ENCODE measurements at places on chromosomes 6 and 20. TPM values are rescaled to one million over a fixed set of nuclear protein-coding genes. Genes with fewer than 3 reads are reported as not detected.

- no peak for DNase-seq
- H3K4me3 ChIP-seq: no peak overlapping the region
- no peaks in the 10 kb centered on the region for H3K4me1 ChIP-seq
- no peaks in the 10 kb centered on the region for H3K36me3 ChIP-seq
These were observed 100.2 kb downstream of the PRKN start for GRCh38 chr6:162627362-162627761.

GRCh38 chr20:49210101-49210756, 9.0 kb upstream of the DDX27 start:
- H3K27me3 ChIP-seq: no peaks in the 10 kb centered on the region
- DNase-seq: no peak
- H3K4me3 ChIP-seq: no peak overlapping the region
- no peak overlapping the region for H3K27ac ChIP-seq
- no peaks in the 10 kb centered on the region for H3K36me3 ChIP-seq
- H3K4me1 ChIP-seq: no peaks in the 10 kb centered on the region

GRCh38 chr6:88725111-88725975, 238.1 kb downstream of the RNGTT start:
- no peak overlapping the region for H3K27ac ChIP-seq
- no peaks in the 10 kb centered on the region for H3K27me3 ChIP-seq
- no peaks in the 10 kb centered on the region for H3K4me1 ChIP-seq
- no peak overlapping the region for H3K4me3 ChIP-seq

- H3K27ac ChIP-seq: no peak overlapping the region
- no peak overlapping the region for H3K4me3 ChIP-seq
- H3K36me3 ChIP-seq: no peaks in the 10 kb centered on the region
- DNase-seq: no peak
These were observed 269.4 kb downstream of the RNF144B start for GRCh38 chr6:18656506-18656905.

GRCh38 chr6:19438566-19439353, 398.4 kb upstream of the ID4 start:
- H3K27me3 ChIP-seq: no peaks in the 10 kb centered on the region
- no peaks in the 10 kb centered on the region for H3K4me1 ChIP-seq
- no peak for DNase-seq
- H3K4me3 ChIP-seq: no peak overlapping the region

BTN1A1 gene
- not detected for total RNA-seq

LY6G6C gene
- 0.53 TPM for total RNA-seq

JPH2 gene
- total RNA-seq: 2.4 TPM

MEI4 gene
- not detected for total RNA-seq

SCUBE3 gene
- not detected for total RNA-seq

ADIG gene
- not detected for total RNA-seq

ABHD16B gene
- total RNA-seq: not detected

SDC4 gene
- 130 TPM for total RNA-seq

NHSL1 gene
- total RNA-seq: 26.5 TPM

All from esophagus squamous epithelium (tissue), 5 donors.